ENCODE measurements at places on chromosomes 12 and 14.

DNA sequence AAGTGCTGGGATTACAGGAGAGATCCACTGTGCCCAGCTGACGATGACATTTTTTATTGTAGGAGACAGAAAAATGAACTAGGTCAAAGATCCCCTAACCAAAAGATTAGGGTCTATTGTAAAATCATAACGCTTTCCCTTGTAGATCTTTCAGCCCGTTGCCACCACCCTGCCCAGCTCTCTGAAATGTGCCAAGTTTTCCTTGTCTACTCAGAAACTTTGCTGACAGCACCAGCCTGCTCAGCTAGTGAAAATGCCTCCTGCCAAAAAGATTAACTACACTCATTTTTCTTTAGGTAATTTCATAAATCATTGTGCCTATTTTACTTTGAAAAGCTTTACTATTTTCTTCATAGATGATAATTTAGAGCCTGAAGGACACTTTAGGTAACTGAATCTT, 28.2 kb upstream of the RASSF3 start:
- no peak for DNase-seq

GRCh38 chr12:77104792-77105191, 39.4 kb upstream of the E2F7 start:
- no peak for DNase-seq

- DNase-seq: no peak
Observed at GRCh38 chr14:68961781-68962584, 17.1 kb downstream of the ACTN1 start.

GRCh38 chr12:78183824-78184223, 353.1 kb downstream of the NAV3 start:
- DNase-seq: no peak

DNA sequence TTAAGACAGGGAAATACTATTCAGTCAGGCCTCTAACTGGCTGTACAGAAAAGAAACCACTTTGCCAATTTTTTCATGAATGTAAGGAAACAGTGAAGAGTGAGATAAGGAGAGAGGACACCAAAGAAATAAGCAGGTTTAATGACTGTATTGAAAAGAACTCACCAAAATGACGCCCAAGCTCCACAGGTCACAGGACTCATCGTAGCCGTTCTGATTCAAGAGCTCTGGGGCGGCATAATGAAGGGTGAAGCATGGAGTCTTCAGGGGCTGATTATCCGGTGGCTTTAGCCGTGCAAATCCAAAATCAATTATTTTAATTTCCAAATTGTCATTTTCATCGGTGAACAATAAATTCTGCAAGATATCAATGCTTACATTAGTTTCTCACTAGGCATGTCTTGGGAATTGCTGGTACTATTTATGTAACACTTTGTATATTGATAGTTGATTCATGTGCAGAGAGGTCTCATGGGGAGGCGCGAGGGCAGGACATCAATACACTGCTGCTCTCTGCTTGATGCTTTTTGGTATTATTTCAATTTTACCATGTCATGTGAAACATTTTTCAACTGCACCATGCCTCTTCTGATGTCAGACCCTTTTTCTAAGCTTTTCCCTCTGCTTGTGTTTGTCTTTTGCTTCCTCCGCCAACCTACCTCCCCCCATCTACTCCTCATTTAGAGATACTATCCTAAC, 74.2 kb upstream of the TTC7B start:
- no peak for DNase-seq

GRCh38 chr14:61602003-61602732, 93.1 kb upstream of the HIF1A start:
- DNase-seq: peak; percentile 35

- no peak for DNase-seq
Observed at GRCh38 chr12:97452839-97453238, 9.8 kb upstream of the RMST start.
